HS-5 (cell line): ENCODE measurements at places on chromosomes 16 and 17.

- peak; percentile 23 for DNase-seq
These were observed 36.9 kb downstream of the ZNF207 start for GRCh38 chr17:32386844-32387243.

GRCh38 chr16:81130126-81130525 is 33.9 kb upstream of the GCSH start:
- no peak for DNase-seq

DNA sequence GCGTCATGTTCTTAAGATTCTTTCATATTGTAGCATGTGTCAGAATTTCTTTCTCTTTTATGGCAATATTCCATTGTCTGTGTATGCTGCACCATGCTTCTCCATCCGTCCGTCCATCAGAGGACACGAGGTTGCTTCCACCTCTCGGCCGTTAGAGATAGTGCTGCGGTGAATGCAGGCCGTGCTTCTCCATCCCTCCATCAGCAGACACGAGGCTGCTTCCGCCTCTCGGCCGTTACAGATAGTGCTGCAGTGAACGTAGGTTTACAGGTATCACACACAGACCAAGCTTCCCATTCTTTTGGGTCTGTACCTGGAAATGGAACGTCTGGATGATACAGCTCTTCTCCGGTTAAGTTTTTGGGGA is 113.5 kb downstream of the CMIP start:
- DNase-seq: no peak

DNA sequence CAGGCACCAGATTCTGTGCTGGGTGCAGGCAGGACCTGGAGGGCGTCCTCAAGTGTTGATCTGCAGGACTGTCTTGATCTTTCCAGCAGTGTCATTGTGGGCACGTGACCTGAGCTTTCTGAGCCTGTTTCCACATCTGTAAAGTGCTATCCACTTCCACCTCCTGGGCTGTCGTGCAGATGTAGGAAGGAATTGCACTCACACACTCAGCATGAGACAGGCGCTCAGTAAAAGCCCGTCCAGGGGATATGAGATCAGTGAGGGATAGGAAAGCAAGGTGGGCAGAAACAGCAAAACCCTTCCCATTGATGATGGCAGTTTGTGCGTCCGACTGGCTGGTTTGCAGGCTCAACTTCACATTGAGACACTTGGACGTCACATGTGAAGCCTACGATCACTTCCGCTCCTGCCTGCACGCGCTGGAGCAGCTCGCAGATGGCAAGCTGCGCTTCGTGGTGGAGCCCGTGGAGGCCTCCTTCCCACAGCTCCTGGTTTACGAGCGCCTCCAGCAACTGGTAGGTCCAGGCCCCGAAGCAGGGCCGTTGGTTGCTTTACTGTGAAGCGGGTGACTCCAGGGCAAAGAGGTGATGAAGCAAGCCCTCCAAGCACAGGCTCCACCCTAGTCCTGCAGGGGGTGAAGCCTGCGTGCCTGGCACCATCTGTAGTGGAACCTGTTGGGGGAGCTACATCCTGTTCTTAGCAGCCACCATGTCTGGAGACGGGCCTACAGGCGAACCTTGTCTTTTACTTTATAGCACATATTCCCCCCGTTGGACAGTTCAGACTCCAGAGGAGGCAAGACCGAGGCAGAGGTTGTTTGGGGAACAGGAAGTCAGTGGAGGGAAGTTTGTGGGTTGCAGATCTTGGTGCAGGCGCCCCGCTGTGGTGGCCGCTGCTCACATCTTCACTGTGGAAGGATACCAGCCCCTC is 23.0 kb downstream of the METTL22 start:
- DNase-seq: no peak

DNA sequence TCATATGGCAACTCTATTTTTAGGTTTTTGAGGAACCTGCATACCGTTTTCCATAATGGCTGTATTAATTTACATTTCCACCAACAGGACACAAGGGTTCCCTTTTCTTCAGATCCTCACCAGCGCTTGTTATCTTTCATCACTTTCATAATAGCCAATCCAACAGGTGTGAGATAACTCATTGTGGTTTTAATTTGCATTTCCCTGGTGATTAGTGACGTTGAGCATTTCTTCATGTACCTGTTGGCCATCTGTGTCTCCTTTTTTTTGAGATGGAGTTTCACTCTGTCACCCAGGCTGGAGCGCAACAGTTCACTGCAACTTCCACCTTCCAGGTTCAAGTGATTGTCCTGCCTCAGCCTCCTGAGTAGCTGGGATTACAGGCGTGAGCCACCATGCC is 36.2 kb upstream of the ABCC3 start:
- no peak for DNase-seq

DNA sequence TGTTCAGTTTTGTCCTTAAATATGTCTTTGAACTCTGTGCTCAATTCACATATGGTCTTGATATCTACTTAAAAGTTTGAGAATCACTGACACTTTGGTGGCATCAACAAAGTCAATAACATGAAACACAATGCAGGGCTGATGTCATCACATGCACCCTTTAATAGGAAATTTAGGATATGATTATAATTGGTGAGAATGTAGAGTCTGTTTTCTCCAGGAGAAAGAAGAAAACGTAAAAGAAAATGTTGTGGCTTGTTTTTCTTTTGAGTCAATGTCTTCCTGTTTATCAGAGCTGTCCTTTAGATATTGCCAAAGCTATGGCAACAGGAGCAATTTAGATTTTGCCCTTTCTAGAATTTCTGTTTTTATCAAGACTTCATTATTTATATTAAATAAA is 396.9 kb downstream of the CDH13 start:
- DNase-seq: no peak

DNA sequence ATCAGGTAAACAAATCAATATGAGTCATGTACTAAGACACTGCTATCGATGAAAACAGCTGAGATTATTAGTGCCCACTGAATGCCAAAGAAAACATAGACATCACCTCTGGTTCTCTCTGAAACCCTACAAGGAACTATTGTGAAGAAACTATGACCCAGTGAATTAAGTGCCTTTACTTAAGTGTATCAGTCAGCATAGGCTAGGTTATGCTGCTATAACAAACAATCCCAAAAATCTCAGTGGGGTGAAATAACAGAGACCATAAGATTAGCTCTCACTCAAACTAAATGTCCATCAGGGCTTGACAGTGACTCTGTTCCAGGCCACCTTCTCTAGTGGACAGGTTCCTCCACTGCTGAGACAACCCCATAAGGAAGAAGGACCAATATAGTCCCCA is 57.7 kb upstream of the KDM8 start:
- DNase-seq: no peak
